ENCODE measurements at places on chromosomes 7 and 10.

GRCh38 chr10:78571891-78572290 is 496.9 kb upstream of the ZMIZ1 start:
- DNase-seq, result no peak

GRCh38 chr7:16515785-16516685 is 10.6 kb upstream of the LRRC72 start:
- DNase-seq, result no peak

DNA sequence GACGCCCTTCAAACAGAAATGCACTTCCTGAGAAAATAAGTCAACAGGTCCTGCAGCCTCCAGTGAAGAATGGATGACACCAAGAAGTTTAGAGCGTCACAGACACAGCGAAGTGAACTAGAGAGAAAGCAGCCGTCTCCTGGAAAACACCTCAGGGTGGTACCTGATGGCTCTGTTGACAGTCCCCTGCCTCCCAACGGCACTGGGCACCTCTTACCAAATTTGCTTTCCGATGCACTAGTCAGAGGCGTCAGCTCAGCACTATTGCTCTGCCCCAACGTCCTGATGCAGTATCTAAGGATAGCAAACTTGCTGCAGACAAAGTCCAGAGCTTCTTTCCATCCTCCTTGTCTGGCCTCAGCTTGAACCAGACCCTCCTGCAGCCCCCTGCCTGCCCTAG is 38.3 kb downstream of the SFMBT2 start:
- no peak for DNase-seq

GRCh38 chr7:30562498-30562897 is 32.2 kb upstream of the GARS1 start:
- DNase-seq, result no peak

GRCh38 chr10:27637601-27638000 is 108.0 kb downstream of the MKX start:
- DNase-seq, result no peak

- peak; percentile 61 for DNase-seq
Observed at GRCh38 chr10:103197174-103197573, 4.1 kb upstream of the NT5C2 start.

DNA sequence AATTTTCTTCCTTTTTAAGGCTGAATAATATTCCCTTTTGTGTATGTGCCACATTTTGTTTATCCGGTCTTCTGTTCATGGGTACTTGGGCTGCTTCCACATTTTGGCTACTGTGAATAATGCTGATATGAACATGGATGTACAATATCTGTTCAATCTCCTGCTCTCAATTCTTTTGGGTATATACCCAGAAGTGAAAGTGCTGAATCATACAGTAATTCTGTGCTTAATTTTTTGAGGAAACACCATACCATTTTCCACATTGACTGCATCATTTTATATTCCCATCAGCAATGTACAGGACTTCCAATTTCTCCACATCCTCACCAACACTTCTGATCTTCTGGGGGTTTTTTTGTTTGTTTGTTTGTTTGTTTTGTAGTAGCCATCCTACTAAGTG is 135.0 kb upstream of the INHBA start:
- DNase-seq, result no peak

DNA sequence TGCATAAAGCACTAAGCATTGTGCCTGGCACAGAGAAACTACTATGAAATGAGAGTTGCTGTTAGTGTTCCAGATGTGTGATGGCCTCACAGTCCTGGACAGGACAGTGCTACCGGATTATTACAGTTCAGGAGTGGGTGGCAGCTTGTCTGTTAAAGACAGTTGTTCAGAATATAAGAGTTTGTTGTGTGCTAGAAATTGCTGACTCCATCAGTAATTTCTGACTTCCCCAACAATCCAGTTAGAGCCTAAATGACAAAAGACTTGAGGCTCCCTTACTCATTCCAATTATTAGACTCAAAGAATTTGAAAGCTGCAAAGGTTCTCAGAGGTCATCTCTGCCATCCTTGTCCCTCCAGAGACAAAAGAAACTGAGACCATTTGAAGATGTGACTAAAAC is 34.3 kb upstream of the DNAJB12 start:
- no peak for DNase-seq

DNA sequence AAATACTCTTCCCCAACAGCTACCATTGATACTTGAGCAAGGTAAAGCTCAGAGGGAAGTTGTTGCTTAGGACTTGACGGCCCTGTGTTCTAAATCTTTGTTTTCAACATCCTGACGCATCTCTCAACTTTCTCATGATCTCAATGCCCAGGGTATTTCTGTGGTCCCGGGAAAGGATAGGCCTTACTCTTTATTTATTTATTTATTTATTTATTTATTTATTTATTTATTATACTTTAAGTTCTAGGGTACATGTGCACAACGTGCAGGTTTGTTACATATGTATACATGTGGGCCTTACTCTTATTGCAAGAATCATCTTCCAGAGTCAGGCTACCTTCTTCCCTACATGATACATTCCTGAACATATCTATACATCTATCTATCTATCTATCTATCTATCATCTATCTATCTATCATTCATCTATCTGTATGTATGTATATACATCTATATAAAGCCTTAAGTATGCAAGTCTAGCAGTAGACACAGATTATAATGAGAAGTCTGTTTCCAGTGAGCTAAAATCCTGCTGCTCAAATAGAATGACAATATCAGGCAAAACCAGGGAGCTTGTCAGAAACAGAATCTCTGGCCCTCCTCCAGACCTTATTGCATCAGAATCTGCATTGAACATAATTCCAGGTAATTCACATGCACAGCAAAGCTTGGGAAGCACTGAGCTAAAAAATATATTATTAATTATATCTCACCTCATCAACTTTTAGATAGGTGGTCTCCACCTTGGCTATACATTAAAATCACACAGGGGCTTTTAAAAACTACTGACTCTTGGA is 12.2 kb upstream of the CPA5 start:
- DNase-seq, result no peak

DNA sequence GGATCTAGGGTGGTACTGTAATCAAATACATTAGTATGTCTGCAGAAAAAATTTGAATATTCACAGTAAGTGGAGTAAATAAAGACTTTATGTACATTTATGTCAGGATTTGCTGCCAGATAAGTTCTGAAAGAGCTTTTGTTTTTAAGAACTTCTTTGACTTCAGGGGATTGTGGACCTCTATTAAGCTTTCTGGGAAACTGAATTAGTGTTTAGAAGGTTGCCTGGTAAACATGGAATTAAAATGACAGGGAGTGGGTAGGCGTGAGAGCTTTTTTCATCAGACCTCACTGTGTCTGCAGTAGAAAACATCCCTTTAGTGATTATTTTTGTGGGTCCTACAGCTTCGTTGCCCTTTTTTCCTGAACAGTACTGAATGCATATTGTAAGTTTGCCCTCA is 15.7 kb downstream of the SDHAF3 start:
- DNase-seq, result no peak

- no peak for DNase-seq
Observed at GRCh38 chr7:49638166-49638565, 135.3 kb upstream of the VWC2 start.

DNA sequence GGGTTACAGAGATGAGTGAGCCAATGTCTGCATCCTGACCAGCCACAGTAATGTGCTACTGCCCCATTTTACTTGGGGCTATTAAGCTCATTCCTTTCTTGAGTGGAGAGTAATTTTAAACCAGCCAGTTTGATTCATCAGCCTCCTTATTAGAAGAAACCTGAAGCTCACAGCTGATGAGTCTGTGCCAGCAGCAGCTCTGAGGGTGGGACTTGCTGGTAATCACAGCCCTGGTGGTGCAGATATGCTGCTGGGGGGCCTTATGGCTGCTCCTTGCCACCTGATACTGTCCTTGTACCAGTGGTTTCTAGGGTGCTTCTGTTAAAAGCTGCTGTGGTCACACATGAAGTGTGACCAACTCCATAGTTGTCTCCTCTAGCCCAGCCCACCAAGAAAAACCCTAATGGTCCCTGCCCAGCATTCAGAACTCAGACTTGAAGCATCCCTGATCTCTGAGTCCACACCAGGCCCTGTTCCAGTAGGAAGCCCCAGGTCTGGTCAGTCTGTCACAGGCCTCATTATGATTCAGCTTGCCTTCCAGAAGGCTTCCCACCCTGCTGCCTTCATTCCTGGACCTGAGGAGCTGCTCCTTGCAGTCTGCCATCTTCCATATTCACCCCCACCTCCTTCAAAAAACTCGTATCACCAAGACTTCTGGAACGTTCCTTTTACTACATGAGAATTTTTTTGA is 28.9 kb upstream of the RBM20 start:
- no peak for DNase-seq

DNA sequence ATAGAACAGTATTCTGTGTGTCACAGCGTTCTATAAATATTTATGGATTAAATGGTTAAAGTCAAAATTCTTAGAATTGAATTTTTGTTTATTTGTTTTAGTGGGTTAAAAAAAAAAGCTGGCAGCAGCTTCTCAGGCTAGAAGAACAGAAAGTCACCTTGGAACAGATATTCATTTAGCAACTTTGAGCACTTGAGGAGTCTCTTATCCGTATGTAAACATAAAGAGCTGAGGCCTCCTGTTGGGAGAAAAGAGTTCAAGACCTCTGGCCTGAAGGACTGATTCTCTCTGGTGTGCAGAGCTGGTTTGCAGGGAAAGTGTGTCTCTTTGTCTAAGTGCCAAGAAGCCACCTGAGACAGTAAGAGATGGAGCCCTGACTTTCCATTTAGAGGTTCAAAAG is 109.9 kb downstream of the HERPUD2 start:
- no peak for DNase-seq

DNA sequence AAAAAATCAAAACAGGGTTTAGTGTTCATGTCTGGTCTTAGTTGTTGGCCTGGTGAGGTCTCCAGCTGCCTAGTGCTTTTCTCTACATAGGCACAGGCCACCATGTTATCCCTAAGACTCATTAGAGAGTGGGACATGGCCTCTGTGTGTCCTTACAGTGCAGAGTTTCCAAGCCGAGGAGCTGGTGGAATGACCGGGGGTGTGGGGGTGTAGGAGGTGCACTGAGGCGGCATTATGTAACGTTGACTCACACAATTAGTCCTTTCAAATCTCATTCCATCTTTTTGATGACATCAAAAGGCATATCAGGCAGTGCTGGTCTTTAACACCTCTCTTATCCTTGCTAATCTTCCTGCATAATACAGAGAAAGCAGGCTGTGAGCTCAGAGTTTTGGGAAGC is 71.3 kb downstream of the MTPN start:
- no peak for DNase-seq

DNA sequence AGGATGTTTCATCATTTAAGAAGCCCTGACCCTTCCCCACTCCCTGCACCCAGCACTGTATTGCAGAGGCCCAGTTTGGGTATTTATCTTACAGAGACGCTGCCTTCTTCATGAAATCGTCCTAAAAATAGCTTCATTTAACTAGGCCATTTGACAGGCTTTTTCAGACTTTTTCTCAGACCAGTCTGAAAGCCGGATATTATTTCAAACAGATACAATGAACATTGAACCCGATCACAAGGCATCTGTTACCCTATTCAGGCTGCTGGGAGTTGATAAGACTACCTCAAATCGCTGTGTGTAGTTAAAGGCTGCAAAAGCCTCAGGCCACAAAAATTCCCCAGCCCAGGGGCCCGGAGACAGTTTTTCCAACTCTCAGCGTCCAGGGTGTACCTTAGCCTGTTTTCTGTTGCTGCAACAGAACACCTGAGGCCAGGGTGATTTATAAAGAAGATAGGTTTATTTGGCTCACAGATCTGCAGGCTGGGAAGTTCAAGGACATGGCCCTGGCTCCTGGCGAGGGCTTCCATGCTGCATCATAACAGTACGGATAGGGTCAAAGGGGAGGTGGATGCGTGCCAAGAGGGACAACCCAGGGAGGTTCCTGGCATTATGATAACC is 130.7 kb upstream of the SH2B2 start:
- DNase-seq, result no peak
